ENCODE measurements at places on chromosomes 3 and 15.

GRCh38 chr3:29064085-29064484, 216.8 kb upstream of the RBMS3 start:
- H3K36me3 ChIP-seq, result no peaks in the 10 kb centered on the region
- H3K4me1 ChIP-seq, result peaks cover 24% of the 10 kb centered on the region
- H3K4me3 ChIP-seq, result no peak overlapping the region
- H3K27me3 ChIP-seq, result no peaks in the 10 kb centered on the region

DNA sequence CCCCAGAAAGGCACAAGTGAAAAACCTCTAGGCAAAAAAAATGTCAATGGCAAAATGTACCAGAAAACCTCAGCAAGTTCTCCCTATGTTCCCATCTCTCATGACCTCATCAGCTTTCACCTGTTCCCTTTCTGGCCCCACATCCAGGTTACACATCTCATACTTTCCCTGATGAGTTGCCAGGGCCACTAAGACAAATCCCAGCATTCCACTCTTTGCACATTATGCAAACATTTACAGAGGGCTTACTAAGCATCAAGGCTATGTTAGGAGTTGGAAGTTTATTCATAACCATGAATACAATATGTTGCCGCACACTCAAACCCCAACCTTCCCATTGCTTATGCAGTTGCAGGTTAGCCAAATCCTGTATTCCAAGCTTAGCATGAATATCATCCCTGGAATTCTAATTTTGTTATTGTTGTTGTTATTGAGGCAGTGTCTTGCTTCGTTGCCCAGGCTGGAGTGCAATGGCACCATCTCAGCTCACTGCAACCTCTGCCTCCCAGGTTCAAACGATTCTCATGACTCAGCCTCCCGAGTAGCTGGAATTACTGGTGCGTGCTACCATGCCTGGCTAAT, 129.3 kb upstream of the UBE2E2 start:
- DNase-seq, result no peak
- no peak overlapping the region for H3K27ac ChIP-seq

DNA sequence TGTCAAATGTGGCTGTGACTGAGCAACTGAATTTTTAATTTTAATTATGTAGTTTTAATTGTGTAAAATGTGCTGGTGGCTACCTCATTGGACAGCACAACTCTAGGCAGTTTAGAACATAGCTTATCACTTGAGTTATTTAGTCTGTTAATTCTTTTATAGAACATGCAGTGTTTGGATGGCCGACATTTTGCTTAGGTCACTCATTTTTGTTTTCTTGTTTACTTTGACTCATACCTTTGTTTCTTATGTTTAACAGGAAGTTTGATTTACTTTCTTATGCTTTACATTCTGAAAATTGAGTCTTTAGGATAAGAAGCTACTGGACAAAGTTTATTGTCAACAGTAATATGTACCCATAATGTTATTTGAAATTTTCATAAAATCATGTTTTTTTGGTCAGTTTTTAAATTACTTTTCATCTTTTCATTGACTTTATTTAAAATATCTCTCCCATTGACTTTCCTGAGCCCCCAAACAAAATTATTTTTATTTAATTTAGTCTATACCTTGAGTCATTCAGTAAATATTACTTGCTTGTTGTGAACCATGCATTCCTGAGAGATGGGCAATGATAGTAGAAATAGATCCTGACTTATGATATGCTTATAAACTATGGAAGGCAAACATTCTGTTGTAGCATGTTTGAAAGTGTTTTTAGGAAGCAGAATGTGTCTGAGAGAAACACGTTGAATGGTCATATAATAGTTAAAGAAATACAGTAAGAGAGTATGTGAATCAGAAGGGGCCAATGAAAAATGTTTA, 60.6 kb downstream of the TCF12 start:
- peaks cover 23% of the 10 kb centered on the region for H3K4me1 ChIP-seq
- H3K36me3 ChIP-seq, result no peaks in the 10 kb centered on the region

DNA sequence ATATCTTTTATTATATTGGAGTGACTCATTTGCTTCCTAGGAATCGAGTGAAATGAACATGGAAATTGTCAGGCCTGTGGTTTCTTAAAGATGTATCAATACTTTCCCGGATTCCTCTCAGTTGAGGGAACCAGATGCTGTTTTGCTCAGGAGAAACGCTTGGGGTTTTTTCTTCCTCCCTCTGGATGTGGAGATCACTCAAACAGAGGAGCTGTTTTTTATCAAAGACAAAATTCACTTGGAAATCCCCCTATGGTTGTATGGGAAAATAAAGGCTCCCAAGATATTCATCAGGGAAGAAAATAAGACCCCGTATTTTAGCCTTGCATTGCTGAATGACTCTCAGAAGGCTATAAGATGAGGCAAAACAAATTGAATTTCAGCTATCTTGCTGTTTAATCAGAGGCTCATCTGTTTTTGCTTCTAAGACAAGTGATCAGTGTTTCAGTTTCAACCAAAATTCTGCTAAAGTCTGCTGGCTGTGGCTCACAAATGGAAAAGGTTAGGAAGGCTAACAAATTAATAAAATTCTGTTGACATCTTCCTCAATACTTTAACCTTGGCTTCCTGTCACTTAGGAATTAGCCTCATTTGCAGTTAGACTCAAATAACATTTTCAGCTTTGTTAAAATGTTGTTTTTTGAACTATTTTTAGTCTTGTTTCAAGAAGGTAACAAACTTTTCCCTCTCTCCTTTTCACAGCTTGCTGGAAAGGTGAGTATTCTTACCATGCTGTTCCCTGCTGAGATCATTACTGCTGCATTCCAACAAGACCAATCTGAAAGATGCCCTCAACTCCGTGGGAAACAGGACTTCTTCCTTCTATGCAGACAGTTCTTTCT, 83.6 kb downstream of the COL6A5 start:
- H3K27me3 ChIP-seq, result peaks cover 4% of the 10 kb centered on the region
- H3K4me3 ChIP-seq, result no peak overlapping the region
- DNase-seq, result no peak
- H3K36me3 ChIP-seq, result no peaks in the 10 kb centered on the region
- H3K4me1 ChIP-seq, result no peaks in the 10 kb centered on the region
- no peak overlapping the region for H3K27ac ChIP-seq

- peaks cover 27% of the 10 kb centered on the region for H3K4me1 ChIP-seq
- no peaks in the 10 kb centered on the region for H3K27me3 ChIP-seq
- H3K4me3 ChIP-seq, result peak overlapping the region; percentile 96
- DNase-seq, result peak; percentile 57
- no peaks in the 10 kb centered on the region for H3K36me3 ChIP-seq
- peak overlapping the region; percentile 92 for H3K27ac ChIP-seq
Measured at GRCh38 chr3:20040548-20041196, 426 bp downstream of the KAT2B start.

- no peak for DNase-seq
- no peaks in the 10 kb centered on the region for H3K27me3 ChIP-seq
- H3K4me1 ChIP-seq, result no peaks in the 10 kb centered on the region
- H3K36me3 ChIP-seq, result peaks cover 2% of the 10 kb centered on the region
- no peak overlapping the region for H3K4me3 ChIP-seq
Measured at GRCh38 chr3:68441054-68441453, 491.3 kb downstream of the TAFA4 start.

GRCh38 chr15:90036806-90037510, 35.8 kb downstream of the ZNF710 start:
- peak overlapping the region; percentile 97 for H3K27ac ChIP-seq
- H3K27me3 ChIP-seq, result no peaks in the 10 kb centered on the region
- H3K36me3 ChIP-seq, result no peaks in the 10 kb centered on the region
- H3K4me3 ChIP-seq, result peak overlapping the region; percentile 63
- no peak for DNase-seq

GRCh38 chr3:25143356-25144025, 284.6 kb upstream of the RARB start:
- no peak overlapping the region for H3K4me3 ChIP-seq
- H3K36me3 ChIP-seq, result no peaks in the 10 kb centered on the region
- no peaks in the 10 kb centered on the region for H3K4me1 ChIP-seq

- H3K36me3 ChIP-seq, result no peaks in the 10 kb centered on the region
- no peak for DNase-seq
- peaks cover 9% of the 10 kb centered on the region for H3K4me1 ChIP-seq
- H3K27ac ChIP-seq, result no peak overlapping the region
- no peaks in the 10 kb centered on the region for H3K27me3 ChIP-seq
Measured at GRCh38 chr15:60708684-60709083, 229.7 kb upstream of the ICE2 start.

- peaks cover 7% of the 10 kb centered on the region for H3K4me1 ChIP-seq
- H3K27ac ChIP-seq, result no peak overlapping the region
- no peak for DNase-seq
- no peaks in the 10 kb centered on the region for H3K36me3 ChIP-seq
- H3K4me3 ChIP-seq, result no peak overlapping the region
- no peaks in the 10 kb centered on the region for H3K27me3 ChIP-seq
Measured at GRCh38 chr15:45665261-45665660, 30.4 kb downstream of the SQOR start.

- DNase-seq, result no peak
- no peak overlapping the region for H3K4me3 ChIP-seq
- no peak overlapping the region for H3K27ac ChIP-seq
- peaks cover 7% of the 10 kb centered on the region for H3K4me1 ChIP-seq
Measured at GRCh38 chr3:9866639-9867038, 13.4 kb downstream of the CIDEC start.

GRCh38 chr3:13574798-13575451, 26.0 kb downstream of the FBLN2 start:
- H3K4me1 ChIP-seq, result peaks cover 19% of the 10 kb centered on the region
- no peak overlapping the region for H3K27ac ChIP-seq
- DNase-seq, result no peak
- no peaks in the 10 kb centered on the region for H3K27me3 ChIP-seq
- H3K36me3 ChIP-seq, result no peaks in the 10 kb centered on the region
- no peak overlapping the region for H3K4me3 ChIP-seq

DNA sequence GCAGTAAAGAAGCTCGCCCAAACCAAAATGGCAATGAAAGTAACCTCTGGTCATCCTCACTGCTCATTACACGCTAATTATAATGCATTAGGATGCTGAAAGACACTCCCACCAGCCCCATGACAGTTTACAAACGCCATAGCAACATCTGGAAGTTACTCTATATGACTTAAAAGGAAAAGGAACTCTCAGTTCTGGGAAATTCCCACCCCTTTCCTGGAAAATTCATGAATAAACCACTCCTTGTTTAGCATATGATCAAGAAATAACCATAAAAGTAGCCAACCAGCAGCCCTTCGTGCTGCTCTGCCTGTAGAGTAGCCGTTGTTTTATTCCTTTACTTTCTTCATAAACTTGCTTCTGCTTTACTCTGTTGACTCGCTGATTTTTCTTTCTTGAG, 164.6 kb downstream of the SMAD6 start:
- H3K27ac ChIP-seq, result no peak overlapping the region
- no peaks in the 10 kb centered on the region for H3K36me3 ChIP-seq
- H3K4me3 ChIP-seq, result no peak overlapping the region

DNA sequence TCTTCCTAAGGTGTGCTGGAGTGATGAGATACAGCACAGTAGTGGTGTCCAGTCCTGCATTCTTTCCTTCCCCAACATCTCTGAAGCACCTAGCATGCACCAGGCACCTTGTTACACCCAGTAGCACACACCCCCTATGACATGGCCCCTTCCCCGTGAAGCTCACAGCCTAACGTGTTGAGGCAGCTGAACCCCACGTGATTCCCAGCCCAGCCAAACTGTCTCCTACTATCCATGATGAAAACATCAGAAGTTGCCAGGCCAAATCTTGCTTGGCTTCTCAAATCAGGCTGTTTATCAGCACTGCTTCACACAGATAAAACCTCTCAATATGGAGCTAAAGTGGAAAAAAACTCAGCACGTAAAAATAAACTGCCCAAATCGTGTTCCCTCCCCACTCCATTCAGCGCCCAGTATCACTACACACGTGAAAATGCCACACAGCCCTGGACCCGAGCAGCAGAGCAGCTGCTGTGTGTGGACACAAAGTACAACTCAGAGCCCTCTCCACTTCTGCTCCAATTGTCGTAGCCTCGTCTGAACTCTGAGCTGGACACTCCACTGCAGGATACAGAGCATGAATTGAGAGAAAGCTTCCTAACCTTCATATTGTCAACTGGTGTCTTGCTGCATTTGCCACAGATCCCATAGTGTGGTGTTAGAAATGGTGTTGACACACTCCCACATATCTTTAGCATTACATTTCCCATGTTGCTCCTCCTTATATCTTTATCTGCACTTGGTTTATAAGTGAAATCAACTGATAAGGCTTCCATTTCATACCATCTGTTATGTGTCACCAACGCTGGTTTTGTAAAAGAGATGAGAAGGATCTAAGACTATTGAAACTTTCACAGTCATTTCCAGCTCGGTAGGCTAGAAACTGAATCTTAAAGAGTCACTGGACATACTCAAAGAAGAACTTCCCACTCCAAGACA, 279.8 kb downstream of the RORA start:
- DNase-seq, result no peak
- no peak overlapping the region for H3K4me3 ChIP-seq
- no peak overlapping the region for H3K27ac ChIP-seq
- H3K4me1 ChIP-seq, result no peaks in the 10 kb centered on the region

DNA sequence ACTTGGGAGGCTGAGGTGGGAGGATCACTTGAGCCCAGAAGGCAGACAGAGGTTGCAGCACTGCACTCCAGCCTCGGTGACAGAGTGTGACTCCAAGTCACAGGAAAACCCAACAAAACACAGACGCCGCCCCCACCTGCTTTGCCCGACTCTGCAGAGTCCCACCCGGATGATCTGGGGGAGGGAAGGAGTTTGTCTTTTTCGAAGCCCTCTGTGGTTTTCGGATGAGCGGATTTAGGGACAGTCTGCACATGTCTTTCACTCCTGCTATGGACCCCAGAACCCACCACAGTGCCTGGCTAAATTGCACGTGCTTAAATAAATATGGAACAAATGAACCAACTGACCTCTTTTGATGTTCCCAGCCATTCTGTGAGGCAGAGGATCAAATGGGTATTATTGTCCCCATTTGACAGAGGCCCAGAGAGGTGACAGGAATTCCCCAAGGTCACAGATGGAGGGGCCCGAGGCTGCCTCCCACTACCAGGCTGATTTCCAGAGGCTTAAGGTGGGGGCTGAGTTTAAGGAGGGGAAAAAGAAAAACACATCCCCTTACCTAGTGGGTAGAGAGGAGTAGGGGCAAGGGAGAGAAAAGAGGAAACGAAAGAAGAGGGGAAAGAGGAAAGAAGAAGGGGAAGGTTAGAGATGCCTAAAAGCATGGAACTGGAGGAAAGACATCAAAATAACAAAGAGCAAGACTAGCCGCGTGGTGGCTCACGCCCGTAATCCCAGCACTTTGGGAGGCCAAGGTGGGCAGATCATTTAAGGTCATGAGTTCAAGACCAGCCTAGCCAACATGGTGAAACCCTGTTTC, 59.4 kb upstream of the TFRC start:
- no peaks in the 10 kb centered on the region for H3K36me3 ChIP-seq
- peak overlapping the region; percentile 12 for H3K27ac ChIP-seq
- H3K4me1 ChIP-seq, result peaks cover 21% of the 10 kb centered on the region

- peaks cover 2% of the 10 kb centered on the region for H3K27me3 ChIP-seq
- DNase-seq, result peak; percentile 32
- H3K4me1 ChIP-seq, result peaks cover 5% of the 10 kb centered on the region
- H3K4me3 ChIP-seq, result no peak overlapping the region
- H3K27ac ChIP-seq, result no peak overlapping the region
Measured at GRCh38 chr15:79185199-79185598, 94.6 kb upstream of the RASGRF1 start.

GRCh38 chr3:23508464-23508863, 297.3 kb upstream of the UBE2E1 start:
- no peaks in the 10 kb centered on the region for H3K36me3 ChIP-seq
- H3K27me3 ChIP-seq, result no peaks in the 10 kb centered on the region
- no peak for DNase-seq
- H3K27ac ChIP-seq, result no peak overlapping the region
- H3K4me1 ChIP-seq, result no peaks in the 10 kb centered on the region
- no peak overlapping the region for H3K4me3 ChIP-seq

- H3K4me1 ChIP-seq, result no peaks in the 10 kb centered on the region
- peaks cover 16% of the 10 kb centered on the region for H3K27me3 ChIP-seq
- no peak overlapping the region for H3K4me3 ChIP-seq
- no peaks in the 10 kb centered on the region for H3K36me3 ChIP-seq
- no peak overlapping the region for H3K27ac ChIP-seq
Measured at GRCh38 chr15:58016581-58017175, 48.8 kb downstream of the ALDH1A2 start.
